ENCODE measurements at places on chromosomes 1 and 21.

- DNase-seq = no peak
Observed at GRCh38 chr1:169091480-169091941, 15.0 kb upstream of the ATP1B1 start.

DNA sequence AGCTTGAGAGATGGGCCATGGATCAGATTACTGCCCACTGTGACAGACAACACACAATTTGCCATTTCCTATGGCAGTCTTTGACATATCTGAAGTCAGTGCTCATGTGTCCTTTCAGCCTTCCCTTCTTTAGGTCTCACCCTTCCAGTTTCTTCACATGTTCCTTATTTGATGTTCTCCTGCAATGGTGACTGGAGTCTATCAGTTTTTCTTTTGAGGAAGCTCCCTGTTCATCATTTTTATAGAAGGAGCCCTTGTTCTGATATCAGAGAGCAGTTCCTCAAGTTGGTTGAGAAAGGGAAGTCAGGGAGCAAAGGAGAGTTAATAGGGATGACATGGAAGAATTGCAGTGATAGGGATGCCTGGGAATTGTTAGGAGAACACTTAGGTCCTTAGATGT is 42.2 kb downstream of the DISC1 start:
- DNase-seq = no peak

DNA sequence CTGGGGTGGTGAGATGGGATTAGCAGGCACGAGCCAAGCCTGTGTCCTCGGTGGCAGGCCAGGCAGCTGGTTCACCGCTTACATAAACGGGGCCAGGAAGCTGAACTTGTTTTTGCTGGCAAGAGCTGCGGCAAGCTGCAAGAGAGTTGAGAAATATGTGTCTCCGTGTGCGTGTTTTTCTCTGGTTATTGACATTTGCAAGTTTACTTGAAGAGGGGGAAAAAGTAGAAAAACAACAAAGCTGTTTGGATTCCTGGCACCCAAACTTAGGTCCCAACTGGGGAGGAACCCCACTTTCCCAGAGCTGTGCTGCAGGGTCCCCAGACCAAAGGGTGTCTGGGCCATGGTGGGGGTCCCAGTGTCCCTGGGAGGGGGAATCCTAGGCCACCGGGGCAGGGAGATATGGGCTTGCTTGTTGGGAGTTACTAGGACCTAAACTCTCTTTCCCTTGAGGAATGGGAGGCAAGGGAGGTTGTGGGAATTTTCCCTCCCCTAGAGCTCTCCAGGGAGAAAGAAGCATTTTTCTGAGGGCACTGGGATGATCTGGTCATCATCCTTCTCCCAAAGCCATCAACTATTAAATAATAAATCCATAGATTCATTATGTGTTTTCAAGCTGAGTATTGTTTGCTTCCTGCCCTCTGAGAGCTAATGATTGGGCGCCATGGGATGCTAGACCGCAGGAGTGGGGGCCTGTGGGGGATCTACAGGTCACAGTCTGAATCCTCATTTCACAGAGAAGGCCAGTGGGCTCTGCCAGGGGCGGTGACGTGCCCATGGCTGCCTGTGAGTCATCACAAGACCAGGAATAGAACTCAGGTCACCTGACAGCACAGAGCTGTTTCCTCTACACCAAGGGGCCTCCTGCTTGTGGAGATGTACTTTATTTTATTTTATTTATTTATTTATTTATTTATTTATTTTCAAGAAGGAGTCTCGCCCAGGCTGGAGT is 14.8 kb downstream of the IL6R start:
- no peak for DNase-seq

- no peak for DNase-seq
Observed at GRCh38 chr1:17207966-17208418, 3.1 kb downstream of the PADI1 start.

- DNase-seq = no peak
Observed at GRCh38 chr1:226736001-226736907, 2.8 kb downstream of the ITPKB start.

DNA sequence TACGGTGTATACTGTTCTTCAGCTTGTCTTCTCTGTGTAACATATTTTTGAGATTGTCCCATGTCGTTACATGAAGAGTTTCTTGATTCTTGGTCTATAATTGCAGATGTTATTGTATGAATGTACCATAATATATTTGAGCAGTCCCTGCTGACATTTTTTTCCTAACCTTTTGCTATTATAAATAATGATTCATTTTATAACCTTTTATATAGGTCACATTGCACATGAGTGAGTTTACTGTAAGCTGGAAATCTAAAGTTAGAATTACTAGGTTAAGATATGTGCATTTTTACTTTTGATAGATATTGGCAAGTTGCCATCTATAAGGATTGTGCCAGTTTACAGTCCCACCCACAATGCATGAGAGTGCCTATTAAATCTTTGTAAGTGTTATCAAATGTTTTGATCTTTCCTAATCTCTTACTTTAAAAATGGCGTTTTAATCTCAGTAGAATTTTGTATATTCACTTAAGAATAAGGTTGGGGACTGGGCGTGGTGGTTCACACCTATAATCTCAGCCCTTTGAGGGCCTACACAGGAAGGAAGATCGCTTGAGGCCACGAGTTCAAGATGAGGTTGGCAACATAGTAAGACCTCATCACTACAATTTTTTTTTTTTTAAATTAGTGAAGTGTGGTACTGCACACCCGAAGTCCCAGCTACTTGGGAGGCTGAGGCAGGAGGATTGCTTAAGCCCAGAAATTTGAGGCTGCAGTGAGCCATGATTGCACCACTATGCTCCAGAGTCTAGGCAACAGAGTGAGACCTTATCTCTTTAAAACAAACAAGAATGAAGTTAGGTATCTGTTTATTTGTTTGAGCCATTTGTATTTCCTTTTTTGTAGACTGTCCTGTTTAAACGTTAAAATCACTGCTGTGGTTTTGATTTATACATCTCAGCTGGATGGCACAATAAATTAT is 36.5 kb downstream of the ZMYM1 start:
- no peak for DNase-seq

- no peak for DNase-seq
Observed at GRCh38 chr1:207020065-207020708, 12.4 kb downstream of the C1orf116 start.

- DNase-seq = no peak
Observed at GRCh38 chr1:153358691-153358975, 979 bp downstream of the S100A9 start.

DNA sequence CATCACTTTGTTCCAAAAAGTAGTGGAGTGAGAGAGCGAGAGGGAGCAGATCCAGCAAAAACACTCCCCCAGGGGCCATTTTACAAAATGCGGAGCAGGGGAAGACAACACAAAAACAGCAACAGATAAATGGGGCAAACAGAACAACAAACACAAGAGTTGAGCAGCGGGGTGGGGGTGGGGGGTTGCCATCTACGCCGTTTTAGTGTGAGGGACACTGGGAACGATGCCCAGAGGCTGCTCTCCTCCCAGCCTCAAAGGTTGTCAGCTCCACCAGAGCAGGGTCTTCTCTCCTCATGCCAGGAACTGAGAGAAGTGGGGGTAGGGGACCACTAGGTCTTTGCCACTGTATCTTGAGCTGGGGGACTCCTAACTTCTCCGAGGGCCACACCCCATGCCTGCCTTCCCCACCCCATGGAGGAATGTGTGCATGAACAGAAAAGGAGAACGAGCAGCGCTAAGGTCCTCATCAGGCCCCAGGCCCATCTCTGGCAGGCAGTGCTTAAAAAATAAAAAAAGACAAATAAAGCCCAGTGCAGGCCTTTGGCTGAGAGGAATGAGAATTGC is 1.3 kb upstream of the PBXIP1 start:
- DNase-seq = no peak

DNA sequence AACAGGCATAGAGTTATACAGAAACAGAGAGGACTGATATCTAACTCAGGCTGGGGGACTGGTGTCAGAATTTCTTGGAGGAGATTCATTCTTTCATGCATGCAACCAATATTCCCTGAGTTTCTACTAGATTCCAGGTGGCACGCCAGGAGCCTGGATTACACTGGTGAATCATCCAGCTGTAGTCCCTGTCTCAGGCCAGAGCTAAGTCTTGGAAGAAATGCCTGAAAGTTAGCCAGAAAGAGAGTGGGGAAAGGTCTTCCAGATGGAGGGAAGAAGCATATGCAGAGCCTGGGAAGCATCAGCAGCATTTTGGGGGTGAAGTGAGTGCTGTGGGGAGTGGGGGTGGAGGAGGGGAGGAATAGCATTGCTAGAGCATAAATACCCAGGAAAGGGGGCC is 239.1 kb downstream of the OMA1 start:
- DNase-seq = no peak

DNA sequence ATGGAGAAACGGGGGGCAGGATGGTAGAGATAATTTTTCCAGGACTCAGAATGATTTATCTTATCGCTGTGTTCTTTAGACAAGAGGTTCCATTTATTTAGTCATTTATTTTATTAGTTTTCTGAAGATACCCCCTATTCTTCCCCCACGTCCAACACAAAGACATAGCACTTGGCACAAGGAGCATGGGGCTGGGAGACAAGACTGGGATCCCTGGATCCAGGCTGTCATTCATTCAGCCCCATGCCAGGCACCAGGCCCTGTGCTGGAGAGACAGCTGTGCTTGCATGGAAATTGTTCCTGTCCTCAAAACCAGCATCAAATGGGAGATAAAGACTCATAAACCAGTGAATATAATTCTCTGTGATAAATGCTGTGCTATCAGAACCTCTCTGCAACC is 27.1 kb upstream of the PLXNA2 start:
- no peak for DNase-seq

GRCh38 chr1:245337829-245338484 is 183.2 kb downstream of the KIF26B start:
- DNase-seq = no peak

DNA sequence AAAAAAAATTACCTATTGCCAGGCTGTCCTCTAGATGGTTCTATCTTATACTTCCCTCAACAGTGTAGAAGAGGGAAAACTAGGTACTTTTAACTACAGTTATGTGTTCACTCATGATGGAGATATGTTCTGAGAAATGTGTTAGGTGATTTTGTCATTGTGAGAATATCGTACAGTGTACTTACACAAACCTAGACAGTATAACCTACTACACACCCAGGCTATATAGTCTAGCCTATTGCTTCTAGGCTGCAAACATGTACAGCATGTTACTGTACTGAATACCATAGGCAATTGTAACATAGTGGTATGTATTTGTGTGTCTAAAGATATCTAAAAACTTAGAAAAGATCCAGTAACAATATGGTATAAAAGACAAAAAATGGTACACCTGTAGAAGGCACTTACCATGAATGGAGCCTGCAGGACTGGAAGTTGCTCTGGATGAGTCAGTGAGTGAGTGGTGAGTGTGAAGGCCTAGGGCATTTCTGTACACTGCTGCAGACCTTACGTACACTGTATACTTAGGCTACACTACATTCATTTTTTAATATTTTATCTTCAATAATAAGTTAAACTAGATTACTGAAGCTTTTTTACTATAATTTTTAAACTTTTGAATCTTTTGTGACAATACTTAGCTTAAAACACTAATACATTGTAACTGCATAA is 13.2 kb downstream of the MGST3 start:
- no peak for DNase-seq

DNA sequence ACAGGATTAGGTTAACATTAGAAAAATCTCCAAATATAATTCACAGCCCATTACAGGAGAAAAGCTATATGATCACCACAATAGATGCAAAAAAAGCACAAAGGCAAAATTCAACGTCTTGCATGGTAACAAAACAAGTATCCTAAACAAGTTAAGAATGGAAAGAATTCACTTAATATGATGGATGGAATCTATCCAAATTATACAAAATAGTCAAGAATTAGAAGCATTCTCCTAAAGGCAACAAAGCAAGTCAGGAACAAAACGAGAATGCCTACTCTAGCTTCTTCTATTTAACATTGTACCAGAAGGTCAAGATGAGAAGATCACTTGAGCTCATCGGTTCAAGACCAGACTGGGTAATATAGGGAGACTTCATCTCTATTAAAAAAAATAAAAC is 442.8 kb downstream of the SETD4 start:
- DNase-seq = no peak

DNA sequence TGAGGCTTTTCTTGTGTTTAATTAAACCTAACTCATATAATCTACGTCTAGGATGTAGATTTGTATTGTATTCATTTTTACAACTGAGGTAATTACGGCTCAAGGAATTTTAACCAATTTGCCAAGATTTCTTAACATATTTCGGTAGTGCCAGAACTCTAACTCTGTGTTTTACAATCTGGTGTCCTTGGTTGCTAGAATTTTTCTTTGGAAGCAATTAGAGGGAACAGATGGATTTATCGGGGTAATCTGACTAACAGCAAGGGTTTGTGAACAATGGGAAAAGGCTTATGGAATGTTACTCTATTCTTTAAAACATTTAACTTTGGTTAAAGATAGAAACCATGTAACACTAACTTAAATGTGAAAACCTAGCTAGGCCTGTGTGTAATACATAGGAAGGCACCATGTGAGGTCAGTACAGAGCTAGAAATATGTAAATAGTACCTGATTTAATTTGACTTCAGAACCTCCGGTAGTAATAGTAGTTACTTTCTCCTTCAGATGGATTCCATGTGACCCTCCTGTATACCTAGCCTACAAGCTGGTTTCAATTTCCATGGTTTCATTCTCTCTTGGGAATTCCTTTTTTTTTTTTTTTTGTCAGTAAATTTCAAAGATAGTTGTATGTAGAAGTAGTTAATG is 1.2 kb downstream of the MTF2 start:
- no peak for DNase-seq

DNA sequence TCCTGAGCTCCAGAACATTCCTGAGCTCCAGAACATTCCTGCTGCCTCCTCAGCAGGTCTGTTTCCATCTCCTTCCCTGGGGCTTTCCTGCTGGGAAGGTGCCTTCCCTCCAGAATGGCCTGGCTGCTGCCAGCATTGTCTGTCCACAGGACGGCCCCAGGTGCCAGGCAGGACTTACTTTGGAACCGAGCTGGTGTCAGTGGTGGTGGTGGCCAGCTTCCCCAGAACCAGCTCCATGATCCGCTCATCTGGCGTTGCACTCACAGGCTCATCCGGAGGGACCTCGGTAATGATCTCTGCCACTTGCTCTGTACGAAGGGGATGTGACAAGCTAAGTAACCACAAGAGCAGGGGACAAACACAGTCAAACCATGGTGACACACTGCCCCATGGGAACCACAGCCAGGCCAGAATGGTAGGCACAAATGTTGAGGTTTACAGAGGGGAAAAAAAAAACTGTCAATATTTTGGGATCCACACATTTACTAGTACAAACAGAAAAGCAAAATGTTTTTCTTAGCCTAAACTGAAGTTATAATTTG is 41.3 kb downstream of the PRDM15 start:
- no peak for DNase-seq

- no peak for DNase-seq
Observed at GRCh38 chr1:58895559-58896145, 111.8 kb upstream of the JUN start.

DNA sequence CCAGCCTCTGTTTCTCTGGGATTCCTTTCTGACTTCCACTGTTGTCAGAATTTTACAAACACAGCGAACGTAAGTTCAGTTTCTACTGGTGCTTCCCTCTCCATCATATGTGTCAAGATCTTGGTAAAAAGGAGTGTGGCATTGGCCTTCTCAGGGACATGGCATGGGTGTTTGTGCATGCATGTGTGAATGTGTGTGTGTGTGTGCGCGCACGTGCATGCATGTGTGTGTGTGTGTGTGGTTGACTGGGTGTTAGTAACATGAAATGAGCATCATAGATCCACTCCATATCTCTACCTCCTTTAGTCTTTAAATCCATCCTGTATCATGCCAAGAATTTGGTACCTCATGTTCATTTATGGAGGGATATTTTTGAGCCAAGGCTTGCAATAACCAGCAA is 411.3 kb downstream of the NPHP4 start:
- DNase-seq = no peak

Data from cortex of kidney (tissue), 1 donor.